ENCODE measurements at places on chromosomes 1 and 21. TPM values are rescaled to one million over a fixed set of nuclear protein-coding genes. Genes with fewer than 3 reads are reported as not detected.

DNA sequence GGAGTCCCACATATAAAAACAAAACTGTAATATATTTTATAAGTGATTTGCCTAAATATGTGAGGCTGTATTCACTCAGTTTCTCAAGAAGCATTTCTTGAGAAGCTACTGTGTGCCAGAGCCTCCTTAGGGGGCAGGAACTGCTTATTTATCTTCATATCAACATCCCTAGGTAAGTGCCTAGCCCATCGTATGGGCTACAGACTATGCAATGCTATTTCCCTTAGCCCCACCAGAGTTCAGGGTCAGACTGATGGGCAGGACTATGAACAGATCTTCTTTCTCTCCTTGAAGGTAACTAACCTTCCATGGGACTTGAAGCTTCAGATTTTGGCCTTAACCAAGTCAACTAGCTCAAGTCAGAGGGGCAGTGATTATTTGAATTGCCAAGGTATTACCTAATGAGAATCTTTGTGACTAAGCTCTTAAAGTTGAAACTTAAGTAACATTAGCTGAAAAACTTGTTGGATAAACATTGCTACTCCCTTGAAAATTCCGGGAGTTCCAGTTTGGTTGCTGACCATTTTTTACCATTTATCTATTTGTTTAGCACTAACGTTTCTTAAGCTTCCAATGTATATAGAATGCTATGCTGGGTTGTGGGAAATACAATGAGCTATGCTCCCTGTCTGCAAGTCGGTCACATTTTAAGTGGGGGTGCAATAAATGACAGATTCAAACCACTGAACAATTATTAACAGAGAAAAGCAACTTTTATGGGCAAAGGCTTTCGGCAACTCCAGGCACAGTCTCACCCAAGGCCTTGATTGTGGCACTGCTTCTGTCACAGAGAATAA is 85.2 kb downstream of the GPR88 start:
- DNase-seq: no peak

- no peak for DNase-seq
Measured at GRCh38 chr1:70038025-70038424, 167.4 kb downstream of the LRRC40 start.

GRCh38 chr21:33883118-33883517 is 32.5 kb downstream of the ATP5PO start:
- no peak for DNase-seq

DNA sequence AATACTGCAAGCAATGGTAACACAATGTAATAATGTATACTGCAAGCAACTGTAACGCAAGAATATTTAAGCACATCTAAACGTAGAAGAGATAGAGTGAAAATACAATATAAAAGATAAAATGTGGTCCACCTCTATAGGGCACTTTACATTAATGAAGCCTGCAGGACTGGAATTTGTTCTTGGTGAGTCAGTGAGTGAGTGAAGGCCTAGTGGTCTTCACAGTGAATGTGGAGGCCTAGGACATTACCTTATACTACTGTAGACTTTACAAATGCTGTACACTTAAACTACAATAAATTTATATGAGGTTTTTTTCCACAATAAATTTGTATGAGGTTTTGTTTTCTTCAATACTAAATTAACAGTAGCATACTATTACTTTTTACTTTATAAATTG is 287.4 kb upstream of the SNX7 start:
- no peak for DNase-seq

GRCh38 chr1:201450721-201451291 is 18.2 kb downstream of the PHLDA3 start:
- peak; percentile 82 for DNase-seq

GRCh38 chr1:117659550-117660270 is 53.9 kb downstream of the TENT5C start:
- no peak for DNase-seq

DNA sequence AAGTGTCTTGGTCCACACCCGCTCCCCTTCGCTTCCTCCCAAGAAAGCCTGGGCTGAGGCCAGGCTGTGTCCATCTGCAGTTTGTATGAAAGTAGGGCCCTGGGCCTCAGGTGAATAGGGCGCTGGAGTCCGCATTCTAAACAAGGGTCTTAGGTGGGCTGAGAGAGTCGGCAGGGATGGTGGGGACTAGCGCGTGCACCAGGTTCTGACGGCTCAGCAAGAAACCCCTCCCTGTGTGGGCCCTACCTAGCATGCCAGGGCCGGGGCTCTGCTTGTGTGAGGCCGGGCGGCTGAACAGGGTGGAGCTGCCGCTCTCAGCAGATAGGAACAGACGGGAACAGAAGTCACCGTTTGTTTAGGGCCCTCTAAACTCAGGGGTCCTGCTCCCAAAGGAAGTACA is 1.7 kb downstream of the ACTRT2 start:
- no peak for DNase-seq

DNA sequence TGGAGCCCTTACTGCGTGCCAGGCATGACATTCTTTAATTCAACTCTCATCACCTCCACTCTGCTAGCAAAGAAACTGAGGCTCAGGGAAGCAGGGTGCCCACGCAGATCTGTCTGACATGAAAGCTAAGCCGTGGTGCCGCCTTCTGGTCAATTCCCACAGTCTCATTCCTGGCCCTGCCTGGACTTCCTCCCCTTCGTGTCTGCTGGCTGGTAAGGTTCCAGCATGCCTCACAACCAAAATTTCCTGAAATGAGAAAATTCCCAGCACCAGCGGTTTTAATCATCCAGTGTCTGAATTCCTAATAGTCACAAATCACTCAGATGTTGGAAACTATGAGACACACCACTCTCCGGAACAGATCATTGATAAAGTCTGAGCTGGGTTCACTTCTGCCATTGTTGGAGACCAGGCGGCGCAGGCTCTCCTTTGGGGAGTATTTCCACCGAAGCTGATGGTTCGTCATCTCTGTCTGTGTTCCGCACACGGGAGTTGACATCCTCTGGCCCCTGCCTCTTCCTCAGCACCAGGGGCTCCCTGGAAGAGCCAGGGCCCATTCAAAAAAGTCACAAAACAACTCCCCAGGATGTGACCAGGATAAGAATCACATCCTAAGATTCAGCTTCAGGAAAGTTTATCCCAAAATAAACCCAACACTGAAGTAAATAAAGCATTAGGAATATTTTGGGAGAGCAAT is 167.7 kb downstream of the PLPP3 start:
- DNase-seq: peak; percentile 85

DNA sequence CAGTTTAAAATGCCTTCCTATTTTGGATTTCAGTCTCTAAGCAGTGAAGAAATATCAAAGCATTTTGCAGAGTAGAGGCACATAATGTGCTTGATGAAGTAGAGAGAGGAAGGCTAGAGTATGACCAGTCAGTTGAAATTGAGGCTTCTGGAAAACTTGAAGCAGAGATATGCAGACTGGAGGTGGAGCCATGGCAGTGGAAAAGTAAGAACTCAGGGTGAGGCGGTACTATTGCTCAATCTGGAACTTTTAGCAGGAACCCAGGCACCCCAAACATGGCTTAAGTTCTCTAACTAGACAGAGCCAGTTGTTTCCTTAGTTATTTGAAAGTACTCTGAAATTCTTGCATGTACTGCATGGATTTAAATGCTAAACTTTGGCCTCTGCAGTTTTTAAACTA is 288.6 kb downstream of the HHAT start:
- DNase-seq: no peak

DNA sequence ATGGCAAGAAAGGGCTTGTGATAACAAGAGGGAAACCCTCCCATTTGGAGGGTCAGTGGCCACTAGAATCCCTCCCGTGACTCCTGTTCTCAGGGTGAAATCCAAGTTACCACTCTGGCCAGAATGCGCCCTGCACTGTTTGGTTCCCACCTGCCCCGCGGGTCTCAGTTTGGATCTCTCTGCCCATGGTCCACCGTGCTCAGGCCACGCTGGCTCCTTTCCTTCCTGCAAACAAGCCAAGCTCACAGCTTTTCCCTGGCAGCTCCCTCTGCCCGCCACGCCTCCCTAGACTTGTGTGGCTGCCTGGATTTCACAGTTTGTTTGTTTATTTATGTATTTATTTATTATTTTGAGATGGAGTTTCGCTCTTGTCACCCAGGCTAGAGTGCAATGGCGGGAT is 179.5 kb upstream of the VAMP3 start:
- no peak for DNase-seq

DNA sequence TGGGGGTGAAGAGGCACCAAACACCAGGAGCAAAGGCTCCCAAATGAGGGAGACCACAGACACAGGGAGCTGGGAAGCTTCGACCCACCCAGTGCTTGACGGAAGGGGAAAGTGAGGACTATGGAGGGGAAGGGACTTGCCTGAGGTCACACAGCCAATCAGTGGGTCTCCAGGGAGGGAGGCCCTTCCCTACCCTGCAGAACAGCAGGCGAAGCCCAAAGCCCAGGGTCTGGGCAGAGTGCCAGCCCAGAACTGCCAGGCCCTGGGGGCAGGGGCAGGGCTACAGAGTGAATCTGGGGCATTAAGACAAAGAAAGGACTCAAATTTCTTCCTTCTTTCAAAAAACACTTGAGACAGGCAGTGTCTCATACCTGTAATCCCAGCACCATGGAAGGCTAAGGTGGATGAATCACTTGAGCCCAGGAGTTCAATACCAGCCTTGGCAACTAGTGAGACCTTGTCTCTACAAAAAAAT is 45.5 kb upstream of the ECE1 start:
- DNase-seq: no peak

DNA sequence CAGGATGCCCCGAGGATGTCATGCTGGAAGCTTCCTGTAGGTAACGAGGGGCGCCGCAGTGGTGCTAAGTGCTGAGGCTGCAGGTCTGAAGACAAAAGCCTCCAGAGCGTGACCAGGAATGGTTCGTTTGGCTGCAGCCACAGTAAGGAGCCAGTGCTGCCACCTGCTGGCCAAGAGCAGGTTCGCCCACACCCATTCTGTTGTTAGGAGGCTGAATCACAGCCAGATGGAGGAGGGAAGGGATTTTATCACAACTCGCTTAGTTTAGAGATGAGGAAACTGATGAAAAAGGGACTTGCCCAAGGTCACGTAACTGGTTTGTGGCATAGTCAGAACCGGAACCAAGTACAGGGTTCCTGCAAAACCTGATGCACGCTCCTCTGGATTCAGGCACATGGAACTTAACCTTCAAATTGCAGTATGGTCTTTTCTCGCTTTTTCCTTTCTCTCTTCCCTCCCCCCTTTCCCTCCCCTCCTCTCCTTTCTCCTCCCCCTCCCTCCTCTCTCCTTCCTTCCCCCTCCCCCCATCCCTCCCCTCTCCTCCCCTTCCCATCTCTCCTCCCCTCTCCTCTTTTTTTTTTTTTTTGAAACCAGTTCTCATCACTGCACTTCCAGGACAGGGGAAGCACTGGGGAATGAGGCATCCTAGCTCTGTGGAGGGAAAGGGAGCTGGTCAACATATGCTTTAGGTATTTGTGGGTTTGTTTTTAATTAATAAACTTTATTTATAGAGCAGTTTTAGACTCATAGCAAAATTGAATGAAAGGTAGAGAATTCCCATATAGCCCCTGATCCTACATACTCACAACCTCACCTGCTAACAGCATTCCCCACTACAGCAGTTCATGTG is 81.8 kb downstream of the MPZL1 start:
- peak; percentile 95 for DNase-seq

- DNase-seq: no peak
Measured at GRCh38 chr1:89396902-89397301, 33.0 kb downstream of the GBP6 start.

- DNase-seq: no peak
Measured at GRCh38 chr21:14685568-14685967, 139.5 kb upstream of the SAMSN1 start.

- peak; percentile 56 for DNase-seq
Measured at GRCh38 chr1:94063379-94063778, 57.6 kb downstream of the ABCA4 start.

DNA sequence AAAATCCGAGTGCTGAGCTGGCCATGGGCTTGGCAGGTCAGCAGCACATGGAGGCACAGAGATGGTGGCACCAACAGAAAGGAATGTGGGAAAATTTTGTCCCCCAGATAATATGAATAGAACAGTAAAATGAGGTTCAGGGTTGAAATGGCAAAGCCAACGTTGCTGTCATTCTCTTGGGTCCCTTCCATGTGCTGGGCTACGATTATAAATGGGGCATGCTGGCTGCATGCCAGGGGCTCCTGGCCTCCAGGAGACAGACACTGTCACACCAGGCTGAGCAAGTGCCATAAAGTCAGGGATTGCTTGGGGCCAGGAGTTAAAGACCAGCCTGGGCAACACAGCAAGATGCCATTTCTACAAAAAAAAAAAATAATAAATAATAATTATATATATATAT is 77.1 kb downstream of the TOMM20 start:
- no peak for DNase-seq

DNA sequence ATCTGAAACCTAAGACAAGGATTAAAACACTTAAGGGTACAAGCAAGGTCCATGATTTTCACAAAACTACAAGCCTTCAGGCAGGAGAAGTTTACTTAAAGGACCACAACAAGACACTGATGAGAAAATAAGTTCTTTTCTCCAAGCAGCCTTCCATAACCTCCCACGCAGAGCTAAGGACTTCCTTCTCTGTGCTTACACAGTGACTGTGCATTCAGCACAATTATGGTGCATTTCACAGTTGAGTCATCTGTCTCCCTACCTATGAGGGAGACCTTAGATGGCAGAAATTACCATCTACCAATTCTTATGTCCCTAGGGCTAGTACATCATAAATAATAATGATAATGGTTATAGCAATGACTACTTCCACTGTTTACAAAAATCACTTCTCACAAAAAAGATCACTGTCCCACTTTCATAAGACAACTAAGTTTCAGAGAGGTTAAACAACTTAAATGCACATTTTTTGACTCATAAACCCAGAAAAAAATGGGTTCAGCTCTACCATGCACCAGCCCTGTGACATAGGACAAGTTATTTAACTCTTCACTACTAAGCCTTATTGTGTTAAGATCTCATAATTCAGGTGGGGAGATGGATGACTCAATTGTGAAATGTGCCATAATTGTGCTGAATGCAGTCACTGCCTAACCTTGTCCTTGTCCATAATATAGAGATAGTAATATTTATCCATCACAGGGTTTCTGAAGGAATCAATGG is 45.3 kb downstream of the TARBP1 start:
- DNase-seq: no peak

- no peak for DNase-seq
Measured at GRCh38 chr1:24420547-24420946, 4.9 kb downstream of the NIPAL3 start.

DNA sequence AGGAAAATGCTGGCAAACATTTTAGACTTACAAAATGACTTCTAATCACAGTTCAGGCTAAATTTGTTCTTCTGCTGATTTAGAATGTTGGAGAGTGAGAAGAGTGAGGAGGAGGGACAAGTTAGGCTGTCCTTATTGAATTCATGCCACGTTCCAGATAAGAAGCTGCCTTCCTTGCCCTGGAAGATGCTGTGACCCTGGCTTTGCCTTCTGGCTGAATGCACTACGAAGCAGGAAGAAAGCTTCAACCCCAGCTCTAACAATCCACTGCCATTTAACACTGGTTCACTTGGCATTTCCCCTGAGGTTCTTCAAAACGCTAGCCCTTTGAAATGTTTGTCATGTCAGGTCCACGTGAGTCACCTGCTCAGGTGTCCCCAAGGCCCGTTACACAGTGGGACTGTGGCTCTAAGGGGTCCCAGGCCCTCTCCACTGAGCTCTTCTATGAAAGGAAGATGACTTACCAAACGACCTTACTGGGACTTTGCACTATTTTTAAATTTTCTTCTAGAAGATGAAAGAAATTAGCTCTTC is 30.0 kb upstream of the LRRC8C start:
- DNase-seq: no peak

CAMK2N1 gene
- 25.3 TPM for total RNA-seq

FBLIM1 gene
- total RNA-seq: 75.1 TPM

ABCA4 gene
- 0.21 TPM for total RNA-seq

LCE3E gene
- not detected for total RNA-seq

LMX1A gene
- total RNA-seq: 0.09 TPM

SMCP gene
- not detected for total RNA-seq

Measured in left cardiac atrium (tissue), 4 donors.